Daoy (cell line): ENCODE measurements at places on chromosomes 1 and 21. TPM values are rescaled to one million over a fixed set of nuclear protein-coding genes. Genes with fewer than 3 reads are reported as not detected.

The TNFRSF14 gene
- total RNA-seq = 9.0 and 12.1 TPM in 2 replicates

The HSF2BP gene
- total RNA-seq = 2.7 and 3.5 TPM in 2 replicates

The RNU1-2 gene
- 306 and 832 TPM in 2 replicates for total RNA-seq

The LIPI gene
- total RNA-seq = not detected in 2 replicates

The CHRM3 gene
- 0.45 and 1.5 TPM in 2 replicates for total RNA-seq

The OLFML3 gene
- 2.3 and 2.4 TPM in 2 replicates for total RNA-seq

The CFHR4 gene
- not detected in 2 replicates for total RNA-seq

The NTNG1 gene
- total RNA-seq = 3.2 and 3.4 TPM in 2 replicates

GRCh38 chr1:244150665-244151064 lies 99.6 kb downstream of the ZBTB18 start:
- no peak for DNase-seq

DNA sequence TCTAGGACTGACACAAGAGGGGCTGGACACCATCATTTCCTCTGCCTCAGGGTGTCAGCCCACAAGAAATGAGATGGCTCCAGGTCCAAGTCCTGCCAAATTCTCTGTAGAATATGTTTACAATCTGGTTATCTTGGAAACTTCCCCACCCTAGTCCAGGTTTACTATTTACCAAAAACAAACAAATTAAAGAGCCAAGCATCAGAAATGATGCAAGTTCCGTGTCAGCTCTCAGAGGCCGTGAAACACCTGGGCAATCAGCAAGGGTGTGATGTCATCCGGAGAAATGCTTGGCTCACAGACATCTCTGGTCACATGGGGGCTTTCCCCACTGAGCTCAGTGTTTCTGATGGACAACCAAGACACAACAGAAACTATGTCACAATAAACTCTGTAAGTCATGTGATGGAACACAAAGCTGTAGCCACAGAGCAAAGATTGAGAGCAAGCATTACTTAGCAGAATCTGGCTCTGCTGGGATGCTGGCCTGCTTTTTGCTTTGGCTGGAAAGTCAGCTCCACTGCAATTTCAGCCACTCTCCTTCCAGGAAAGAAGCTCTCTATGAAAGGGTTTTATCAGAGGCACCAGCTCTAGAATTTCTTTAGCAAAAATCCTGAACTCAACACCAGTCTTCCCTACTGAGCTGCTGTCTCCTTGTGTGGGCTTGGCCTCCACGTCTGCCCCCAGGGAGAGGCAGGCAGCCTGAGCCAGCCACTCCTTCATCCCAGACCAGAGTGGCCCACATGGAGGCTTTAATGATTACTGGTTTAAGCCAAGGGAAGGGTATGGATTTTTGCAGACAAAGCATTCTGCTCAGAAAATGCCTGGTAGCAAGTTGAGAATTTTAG lies 55.9 kb downstream of the NENF start:
- peak; percentile 79 for DNase-seq

- DNase-seq = no peak
These were observed 29.7 kb downstream of the ADARB1 start for GRCh38 chr21:45103971-45104520.

DNA sequence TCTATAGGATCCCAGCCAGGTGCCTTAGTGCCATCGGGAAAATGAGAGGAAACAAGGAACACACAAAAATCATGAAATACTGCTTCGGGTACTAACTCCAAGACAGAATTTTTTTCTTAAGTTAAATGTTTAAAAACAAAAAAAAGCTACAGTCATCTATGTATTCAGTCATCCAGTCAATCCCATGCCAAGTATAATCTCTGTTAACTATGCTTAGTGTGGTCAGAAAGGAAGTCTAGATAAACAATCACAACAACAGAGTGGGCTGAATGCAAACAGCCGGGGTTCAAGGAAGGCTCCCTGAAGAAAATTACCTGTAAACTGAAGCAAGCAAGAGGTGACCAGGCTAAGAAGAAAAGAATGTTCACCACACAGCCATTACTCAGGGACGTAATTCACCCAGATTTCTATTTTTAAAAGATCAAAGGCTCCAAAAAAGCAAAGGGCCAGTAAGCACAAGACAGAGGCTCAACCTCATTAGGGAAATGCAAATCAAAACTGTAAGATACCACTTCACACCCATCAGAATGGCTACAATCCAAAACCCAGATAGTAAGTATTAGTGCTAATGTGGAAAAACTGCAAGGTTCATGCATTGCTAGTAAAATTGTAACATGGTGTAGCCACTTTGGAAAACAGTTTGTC lies 53.0 kb downstream of the RERE start:
- no peak for DNase-seq

DNA sequence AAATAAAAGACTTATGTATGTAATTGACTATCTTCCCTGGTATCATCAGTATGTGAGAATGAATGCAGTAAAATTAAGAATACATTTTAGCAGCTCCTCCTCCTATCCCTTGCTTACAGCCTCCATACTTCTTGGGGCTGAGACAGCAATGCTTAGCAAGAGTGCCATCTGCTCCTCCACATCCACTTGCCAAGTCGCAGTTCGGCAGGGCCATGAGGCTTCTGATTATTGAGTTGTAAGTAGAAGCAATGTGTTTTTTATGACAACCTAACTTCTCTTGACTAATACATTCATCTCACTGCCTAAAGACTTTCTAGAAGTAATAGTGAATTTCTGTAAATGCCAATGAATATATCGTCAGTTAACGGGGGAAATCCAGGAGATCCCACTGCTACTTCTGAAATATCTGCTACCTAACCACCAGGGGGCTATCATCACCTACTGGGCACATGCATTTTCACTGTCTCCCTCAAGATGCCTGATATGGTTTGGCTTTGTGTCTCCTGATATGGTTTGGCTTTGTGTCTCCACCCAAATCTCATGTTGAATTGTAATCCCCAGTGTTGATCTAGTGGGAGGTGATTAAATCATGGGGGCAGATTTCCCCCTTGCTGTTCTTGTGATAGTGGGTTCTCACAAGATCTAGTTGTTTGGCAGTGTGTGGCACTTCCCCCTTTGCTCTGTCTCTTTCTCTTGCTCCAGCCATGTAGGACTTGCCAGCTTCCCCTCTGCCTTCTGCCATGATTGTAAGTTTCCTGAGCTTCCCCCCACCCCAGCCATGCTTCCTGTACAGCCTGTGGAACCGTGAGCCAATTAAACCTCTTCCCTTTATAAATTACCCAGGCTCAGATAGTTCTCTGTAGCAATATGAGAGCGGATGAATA lies 59.6 kb downstream of the EXTL2 start:
- peak; percentile 28 for DNase-seq

DNA sequence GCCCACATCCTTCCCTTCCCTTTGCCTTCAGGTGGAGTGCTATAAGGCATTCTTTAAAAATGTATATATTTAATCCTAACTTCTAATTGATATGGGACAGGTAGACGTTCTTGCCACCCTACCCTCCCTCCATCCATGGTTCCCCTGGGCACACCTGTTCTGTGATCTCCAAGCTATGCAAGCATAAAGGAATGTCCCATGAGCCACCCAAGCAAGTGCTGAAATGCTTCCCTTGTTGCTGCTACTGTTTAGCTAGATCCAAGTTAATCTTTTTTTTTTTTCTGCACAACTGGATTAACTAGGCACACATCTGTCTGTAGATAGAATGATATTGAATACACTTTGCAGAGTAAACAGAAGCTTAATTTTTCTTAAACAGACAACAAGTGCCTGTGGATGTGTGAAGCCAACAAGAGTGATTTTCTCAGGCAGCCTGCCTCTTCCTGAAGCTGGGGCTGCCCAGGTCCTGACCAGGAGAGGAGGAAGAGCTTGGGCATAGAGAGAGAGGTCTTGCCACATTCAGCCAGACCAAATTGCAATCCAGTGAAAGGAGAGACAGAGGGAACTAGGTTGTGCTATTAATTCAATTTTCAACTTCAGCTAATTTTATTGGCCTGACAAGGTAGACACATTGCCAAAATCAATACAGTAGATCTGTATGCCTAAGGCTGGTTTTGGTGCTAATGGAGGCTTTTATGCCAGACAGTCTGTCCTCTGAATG lies 28.2 kb upstream of the ATP1B1 start:
- no peak for DNase-seq

DNA sequence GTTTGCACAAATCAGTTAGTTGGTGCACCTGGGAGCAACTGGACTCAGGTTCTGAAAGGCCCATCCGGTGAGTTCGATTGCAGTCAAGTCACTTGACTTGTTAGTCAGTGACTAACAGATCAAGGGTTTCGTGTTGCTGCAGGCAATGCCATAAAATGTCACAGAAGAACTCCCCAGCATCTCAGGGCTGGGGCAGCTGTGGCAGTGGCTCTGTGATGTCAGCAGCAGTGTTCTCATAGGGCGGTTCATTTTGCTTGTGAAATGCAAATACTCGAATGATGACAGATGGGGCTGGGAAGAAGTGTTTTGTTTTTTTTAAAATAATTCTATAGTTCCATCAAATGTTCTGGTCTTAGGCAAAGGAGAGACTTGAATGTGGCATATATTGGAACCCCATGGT lies 287.8 kb downstream of the LMX1A start:
- peak; percentile 7 for DNase-seq

DNA sequence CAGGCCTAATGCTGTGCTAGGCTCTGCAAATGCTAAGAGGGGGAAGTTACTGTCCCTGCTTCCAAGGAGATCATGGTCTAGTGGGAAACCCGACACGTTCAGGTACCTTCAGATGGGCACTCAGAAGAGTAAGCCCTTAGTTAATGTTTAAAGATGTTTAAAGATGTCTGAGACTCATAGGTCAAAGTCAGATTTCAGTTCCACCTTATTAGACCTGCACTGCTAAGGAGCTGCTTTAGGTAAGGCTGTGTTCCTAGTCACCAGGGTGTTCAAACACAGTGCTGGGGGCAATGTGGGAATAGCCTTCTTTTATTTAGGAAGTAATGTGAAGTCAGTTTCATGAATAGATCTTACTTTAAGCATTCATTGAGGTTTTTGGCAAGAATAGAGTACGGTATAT lies 3.8 kb upstream of the RUSC1 start:
- no peak for DNase-seq

GRCh38 chr1:192626366-192627179 lies 9.4 kb upstream of the RGS13 start:
- no peak for DNase-seq

GRCh38 chr1:95076034-95076433 lies 3.3 kb upstream of the ALG14 start:
- no peak for DNase-seq

GRCh38 chr1:29256394-29256793 lies 20.1 kb downstream of the PTPRU start:
- no peak for DNase-seq

DNA sequence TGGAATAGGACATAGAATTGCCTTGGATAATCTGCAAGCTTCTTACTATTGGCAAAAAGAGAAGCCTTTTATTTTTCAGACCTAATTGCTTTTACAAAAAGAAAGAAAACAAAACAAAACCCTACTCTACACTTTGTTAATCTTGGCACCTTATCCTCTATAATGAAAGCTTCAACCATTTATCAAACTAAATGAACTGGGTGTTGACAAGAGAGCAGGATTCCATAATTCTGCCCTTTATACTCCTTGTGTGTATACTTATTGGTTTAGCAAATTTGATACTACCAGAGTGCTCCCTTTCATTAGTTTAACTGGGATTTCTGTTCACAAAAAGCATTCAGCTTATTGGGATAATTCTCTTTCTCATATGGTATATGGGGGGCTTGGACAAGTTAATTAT lies 3.0 kb upstream of the TMCC2 start:
- no peak for DNase-seq

DNA sequence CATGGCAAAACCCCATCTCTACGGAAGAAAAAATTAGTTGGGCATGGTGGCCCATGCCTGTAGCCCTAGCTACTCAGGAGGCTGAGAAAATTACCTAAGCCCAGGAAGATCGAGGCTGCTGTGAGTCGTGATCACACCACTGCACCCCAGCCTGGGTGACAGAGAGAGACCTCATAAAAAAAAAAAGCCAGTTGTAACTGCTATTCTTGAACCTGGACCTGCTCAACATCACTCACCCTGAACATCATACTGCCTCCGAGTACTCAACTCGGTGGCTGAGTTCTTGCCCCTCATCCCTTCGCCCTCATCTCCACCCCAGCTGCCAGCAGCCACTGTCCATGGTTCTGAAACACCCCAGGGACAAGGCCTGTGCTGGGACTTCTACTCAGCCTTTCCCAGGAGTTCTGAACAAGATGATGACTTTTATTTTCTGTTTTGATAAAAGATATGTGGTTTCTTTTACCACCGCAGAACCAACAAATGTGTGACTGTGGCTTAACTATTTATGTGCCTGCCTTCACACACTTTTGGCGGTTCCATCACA lies 5.4 kb upstream of the DISP3 start:
- DNase-seq = peak; percentile 60

- DNase-seq = no peak
These were observed 13.2 kb downstream of the FCER1A start for GRCh38 chr1:159315381-159315780.

- no peak for DNase-seq
These were observed 22.5 kb downstream of the ZMYND12 start for GRCh38 chr1:42433369-42433768.

DNA sequence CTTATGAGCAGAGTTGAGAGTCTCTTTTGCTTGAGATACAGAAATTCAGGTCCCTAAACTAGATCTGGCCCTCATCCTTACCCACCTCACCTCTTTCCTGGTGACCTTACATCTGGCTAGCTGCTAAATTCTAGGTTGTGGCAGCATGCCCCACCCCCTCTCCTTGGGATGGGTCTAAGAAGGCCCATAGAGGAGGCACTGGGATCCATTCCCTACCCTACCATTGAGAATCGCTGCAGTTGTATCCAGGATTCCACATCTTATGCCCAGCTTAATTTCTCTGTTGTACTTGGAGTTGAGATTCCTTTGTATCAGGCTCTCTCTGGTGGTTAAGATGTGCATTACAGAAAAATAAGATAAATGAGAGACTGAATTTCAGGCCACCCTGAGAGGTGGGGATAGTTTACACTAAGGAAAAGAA lies 9.5 kb upstream of the TMEM39B start:
- DNase-seq = peak; percentile 36

GRCh38 chr1:192805832-192806323 lies 3.0 kb upstream of the RGS2 start:
- peak; percentile 70 for DNase-seq

DNA sequence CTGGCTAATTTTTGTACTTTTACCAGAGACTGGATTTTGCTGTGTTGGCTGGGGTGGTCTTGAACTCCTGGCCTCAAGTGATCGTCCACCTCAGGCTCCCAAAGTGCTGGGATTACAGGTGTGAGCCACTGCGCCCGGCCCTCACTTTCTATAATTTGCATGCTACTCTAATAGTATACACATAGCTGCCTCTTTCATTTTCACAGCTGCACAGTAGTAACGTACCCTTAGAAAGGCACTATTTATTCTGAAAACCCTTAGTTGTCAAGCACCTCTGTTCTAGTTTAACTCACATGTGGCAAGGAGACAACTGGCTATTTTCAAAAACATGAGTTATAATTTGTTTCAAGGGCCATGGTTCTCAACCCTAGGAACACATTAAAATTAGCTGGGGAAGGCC lies 17.2 kb downstream of the TPM3 start:
- DNase-seq = no peak

- no peak for DNase-seq
These were observed 12.0 kb upstream of the A3GALT2 start for GRCh38 chr1:33332881-33333280.

DNA sequence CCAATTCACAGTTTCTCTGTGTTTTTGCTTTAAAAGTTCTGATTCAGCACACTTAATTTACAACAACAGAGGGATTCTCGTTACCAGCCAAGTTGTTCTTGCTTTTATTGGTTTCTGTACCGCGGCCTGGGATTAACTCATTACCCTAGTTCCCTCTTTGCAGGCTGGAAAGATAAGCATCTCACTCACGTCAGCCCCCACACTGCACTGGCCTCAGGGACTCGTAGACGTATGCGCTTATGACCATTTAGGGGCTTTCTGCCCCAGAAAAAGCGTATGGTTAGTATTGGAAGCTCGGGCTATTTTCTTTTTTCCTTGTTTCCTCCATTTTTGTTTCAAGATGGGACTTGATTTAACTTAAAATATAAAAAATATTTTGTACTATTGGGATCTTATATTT lies 76.0 kb downstream of the POFUT2 start:
- DNase-seq = no peak
